Pancreas (tissue), 10 donors: ENCODE measurements at places on chromosomes 7 and 10. TPM values are rescaled to one million over a fixed set of nuclear protein-coding genes. Genes with fewer than 3 reads are reported as not detected.

The CCDC3 gene
- 2.1 TPM for total RNA-seq

DNA sequence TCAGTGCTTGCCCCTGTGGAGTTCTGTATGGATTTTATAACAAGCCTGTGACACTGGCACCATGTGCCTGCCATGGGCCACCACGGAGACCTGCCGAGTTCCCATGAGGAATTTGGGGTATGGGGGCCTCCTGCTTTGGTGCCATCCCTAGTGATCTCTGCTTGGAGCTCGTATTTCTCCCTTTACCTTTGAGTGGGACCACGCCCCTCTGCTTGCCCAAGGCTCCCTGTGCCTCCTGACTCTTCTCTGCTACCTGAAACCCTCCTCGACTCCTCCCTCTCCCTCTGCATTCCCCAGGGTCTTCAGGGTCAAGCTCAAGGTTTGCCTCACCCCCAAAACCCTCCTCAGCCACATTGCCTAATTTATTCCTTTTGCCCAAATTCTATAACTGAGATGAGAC, 225.0 kb downstream of the BUB3 start:
- no peak for DNase-seq

DNA sequence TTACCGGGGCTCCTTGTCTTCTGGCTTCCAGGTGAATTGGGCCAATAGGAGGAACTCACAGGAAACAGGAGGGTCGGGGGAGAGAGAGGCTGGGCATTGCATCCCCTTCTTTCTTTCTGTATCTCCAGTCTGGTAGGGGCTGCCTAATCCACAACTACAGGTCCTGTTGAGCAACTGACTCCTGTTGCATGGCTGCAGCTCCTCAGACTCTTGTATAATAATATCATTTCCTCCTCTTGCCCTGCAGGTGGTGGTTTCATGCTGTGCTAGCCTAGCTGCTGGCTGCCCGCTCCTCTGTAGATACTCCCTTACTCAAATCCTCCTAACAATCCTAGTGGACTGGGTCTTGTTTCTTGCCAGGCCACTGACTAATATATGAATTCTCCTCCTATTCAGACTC, 276.5 kb upstream of the SMIM30 start:
- no peak for DNase-seq

DNA sequence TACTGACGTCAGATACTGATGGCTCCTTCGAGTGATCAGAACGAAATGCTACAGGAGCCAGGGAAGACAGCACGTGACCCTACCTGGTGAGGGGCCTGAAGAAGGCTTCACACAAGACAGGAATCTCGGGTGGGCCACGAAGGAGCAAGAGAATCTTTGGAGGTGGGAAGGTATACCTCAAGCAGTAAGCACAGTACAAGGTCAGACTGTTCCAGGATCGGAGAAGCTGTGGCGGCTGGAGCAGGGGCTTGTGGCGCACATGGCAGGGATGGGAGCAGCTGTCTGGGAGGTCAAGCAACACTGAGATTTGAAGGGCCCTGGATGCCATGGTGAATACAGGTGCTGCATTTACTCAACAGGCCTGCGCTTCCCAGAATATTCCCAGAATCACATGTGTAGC, 45.4 kb downstream of the C10orf143 start:
- no peak for DNase-seq

DNA sequence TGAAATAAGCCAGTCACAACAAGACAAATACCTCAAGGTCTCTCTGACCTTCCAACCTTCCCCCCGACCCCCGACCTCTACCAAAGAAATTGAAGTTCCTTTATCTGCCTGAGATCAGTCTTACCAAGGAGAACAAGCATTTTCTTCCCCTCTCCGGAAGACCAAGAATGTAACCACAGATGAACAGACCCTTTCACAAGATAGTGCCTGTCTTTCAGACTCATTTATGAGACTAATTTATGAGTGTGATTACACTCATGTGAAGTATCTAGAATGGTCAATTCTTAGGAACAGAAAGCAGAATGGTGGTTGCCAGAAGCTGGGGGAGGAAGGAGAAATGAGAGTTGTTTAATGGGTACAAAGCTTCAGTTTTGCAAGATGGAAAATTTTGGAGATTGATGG, 108.9 kb upstream of the MKLN1 start:
- DNase-seq: no peak
